ENCODE measurements at places on chromosomes 5 and 9. TPM values are rescaled to one million over a fixed set of nuclear protein-coding genes. Genes with fewer than 3 reads are reported as not detected.

Gene CNTNAP3B
- not detected for total RNA-seq

Gene AUH
- total RNA-seq: 36.1 TPM

Gene ISL1
- not detected for total RNA-seq

Gene ABCA2
- total RNA-seq: 30.0 TPM

Gene FAM120A
- total RNA-seq: 155 TPM

Gene F2RL1
- total RNA-seq: 0.82 TPM

Gene SPTAN1
- 275 TPM for total RNA-seq

Gene AGXT2
- not detected for total RNA-seq

Gene HOMER1
- total RNA-seq: 5.2 TPM
